ENCODE measurements at places on chromosomes 6 and 20. TPM values are rescaled to one million over a fixed set of nuclear protein-coding genes. Genes with fewer than 3 reads are reported as not detected.

The ADGB gene
- not detected for total RNA-seq

The LRFN2 gene
- total RNA-seq, result not detected

The PACSIN1 gene
- total RNA-seq, result not detected

The AVP gene
- not detected for total RNA-seq

The RFX6 gene
- not detected for total RNA-seq
